ENCODE measurements at places on chromosomes 13 and 19. TPM values are rescaled to one million over a fixed set of nuclear protein-coding genes. Genes with fewer than 3 reads are reported as not detected.
A peak's percentile ranks its signal among the peaks of the same experiment; 100 is the strongest.

GRCh38 chr19:35399948-35400772, 29.3 kb downstream of the GPR42 start:
- DNase-seq = no peak

DNA sequence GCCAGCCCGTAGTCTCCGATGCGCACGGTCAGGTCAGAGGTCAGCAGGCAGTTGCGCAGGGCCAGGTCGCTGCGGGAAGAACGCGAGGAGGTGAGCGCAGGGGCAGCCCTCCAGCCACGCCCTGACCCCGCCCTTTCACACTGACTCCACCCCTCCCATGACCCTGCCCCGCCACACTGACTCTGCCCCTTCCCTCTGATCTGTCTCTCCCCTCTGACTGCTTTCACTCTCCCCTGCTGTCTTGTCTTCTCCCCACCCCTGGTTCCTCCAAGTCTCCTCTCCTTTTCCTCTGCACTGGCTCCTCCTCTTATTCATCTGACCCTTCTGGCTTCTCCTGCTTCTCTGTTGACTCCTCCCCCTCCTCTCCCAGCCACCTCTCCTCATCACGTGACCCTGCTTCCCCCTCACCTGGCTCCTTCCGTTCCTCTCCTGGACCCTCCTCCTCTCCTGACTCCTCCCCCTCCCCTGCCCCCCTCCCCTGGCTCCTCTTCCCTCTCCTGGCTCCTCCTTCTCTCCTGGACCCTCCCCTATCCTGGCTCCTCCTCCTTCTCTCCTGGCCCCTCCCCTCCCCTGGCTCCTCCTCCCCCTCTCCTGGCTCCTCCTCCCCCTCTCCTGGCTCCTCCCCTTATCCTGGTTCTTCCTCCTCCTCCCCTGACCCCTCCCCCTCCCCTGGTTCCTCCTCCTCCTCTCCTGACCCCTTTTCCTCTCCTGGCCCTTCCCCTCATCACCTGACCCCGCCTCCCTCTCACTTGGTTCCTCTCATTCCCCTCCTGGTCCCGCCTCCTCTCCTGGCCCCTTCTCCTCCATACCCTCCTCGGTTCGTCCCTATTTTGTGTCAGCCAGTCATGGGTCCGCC, 9.9 kb downstream of the LMTK3 start:
- DNase-seq = peak; percentile 100

DNA sequence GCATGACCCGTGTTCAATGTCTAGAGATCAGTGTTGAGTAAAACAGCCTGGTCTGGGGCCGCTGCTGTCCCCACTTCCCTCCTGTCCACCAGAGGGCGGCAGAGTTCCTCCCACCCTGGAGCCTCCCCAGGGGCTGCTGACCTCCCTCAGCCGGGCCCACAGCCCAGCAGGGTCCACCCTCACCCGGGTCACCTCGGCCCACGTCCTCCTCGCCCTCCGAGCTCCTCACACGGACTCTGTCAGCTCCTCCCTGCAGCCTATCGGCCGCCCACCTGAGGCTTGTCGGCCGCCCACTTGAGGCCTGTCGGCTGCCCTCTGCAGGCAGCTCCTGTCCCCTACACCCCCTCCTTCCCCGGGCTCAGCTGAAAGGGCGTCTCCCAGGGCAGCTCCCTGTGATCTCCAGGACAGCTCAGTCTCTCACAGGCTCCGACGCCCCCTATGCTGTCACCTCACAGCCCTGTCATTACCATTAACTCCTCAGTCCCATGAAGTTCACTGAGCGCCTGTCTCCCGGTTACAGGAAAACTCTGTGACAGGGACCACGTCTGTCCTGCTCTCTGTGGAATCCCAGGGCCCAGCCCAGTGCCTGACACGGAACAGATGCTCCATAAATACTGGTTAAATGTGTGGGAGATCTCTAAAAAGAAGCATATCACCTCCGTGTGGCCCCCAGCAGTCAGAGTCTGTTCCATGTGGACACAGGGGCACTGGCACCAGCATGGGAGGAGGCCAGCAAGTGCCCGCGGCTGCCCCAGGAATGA, 1.5 kb upstream of the CEACAM5 start:
- peak; percentile 95 for DNase-seq

DNA sequence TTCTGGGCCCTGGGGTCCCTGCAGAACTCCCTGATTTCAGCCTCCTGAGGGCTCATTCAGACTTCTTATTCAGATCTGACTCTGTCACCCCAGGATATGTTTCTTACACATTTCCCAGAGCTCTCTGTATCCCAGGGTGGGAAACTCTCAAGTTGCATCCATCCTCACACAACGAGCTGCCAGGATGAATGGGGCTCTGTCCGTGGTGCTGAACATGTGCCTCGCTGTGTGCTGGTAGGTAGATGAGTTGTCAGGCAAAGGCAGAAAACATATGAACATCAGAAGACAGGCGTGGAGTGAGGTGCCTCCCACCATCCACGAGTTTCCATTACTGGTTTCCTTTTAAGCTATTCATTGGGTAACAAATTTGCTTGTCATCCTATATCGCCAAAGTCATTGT, 11.4 kb upstream of the IGFL1 start:
- DNase-seq = peak; percentile 94

- DNase-seq = peak; percentile 62
Observed at GRCh38 chr19:17076543-17076991, 990 bp downstream of the MYO9B start.

TLE2 gene
- 74.6 TPM for total RNA-seq

DNA sequence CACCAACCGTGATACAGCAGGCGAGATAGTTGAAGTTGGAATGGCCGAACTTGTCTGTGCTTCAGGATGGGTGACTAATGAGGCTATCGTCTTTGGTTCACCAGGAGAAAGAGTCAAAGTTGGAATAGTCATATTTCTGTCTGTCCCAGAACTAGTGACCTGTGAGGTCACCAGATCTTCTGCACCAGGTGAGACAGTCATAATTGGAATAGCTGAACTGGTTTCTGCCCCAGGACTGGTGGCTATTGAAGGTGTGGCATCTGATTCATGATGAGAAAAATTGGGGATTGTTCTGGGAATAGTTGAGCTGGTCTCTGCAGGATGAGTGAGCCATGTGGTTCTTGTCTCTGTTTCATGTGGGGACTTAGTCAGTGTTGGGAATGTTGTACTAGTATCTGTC, 71.6 kb downstream of the MUC16 start:
- no peak for DNase-seq

KLK2 gene
- 0.35 TPM for total RNA-seq

IZUMO2 gene
- total RNA-seq = 0.79 TPM

C2CD4C gene
- 21.0 TPM for total RNA-seq

- no peak for DNase-seq
Observed at GRCh38 chr13:73913751-73914518, 220.3 kb downstream of the KLF12 start.

DNA sequence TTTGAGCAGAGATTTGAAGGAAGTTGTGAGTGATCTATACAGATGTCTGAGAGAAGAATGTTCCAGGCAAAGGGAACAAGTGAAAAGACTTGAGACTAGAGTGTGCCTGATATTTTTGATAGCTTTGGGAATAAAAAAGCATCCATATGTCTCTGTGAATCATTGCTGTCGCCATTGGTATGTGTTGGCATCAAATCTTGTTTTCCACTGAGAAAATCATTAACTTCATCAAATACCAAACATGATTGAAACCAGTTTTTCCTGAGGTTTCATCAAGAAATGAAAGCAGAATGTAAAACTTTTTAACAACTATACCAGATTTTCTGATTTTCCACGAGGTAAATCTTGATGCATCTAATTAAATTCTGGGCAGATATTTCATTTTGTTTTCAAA, 862.6 kb downstream of the DIAPH3 start:
- no peak for DNase-seq

DNA sequence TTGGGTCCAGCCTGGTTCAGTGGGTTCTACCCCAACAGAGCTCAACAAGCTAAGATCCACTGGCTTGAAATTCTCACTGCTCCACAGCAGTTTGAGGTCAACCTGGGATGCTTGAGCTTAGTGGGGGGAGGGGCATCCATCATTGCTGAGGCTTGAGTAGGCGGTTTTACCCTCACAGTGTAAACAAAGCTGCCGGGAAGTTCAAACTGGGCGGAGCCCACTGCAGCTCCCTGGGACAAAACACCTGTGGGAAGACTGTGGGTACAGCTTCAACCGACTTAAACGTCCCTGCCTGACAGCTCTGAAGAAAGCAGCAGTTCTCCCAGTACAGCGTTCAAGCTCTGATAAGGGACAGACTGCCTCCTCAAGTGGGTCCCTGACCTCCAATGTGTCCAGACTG, 1161.9 kb downstream of the UQCRFS1 start:
- no peak for DNase-seq

IGFL3 gene
- total RNA-seq = 2.1 TPM

CATSPERD gene
- not detected for total RNA-seq

- no peak for DNase-seq
Observed at GRCh38 chr19:35207391-35207871, 21.1 kb downstream of the FAM187B start.

GRCh38 chr13:23871616-23872220, 17.5 kb downstream of the MIPEP start:
- DNase-seq = no peak

DNA sequence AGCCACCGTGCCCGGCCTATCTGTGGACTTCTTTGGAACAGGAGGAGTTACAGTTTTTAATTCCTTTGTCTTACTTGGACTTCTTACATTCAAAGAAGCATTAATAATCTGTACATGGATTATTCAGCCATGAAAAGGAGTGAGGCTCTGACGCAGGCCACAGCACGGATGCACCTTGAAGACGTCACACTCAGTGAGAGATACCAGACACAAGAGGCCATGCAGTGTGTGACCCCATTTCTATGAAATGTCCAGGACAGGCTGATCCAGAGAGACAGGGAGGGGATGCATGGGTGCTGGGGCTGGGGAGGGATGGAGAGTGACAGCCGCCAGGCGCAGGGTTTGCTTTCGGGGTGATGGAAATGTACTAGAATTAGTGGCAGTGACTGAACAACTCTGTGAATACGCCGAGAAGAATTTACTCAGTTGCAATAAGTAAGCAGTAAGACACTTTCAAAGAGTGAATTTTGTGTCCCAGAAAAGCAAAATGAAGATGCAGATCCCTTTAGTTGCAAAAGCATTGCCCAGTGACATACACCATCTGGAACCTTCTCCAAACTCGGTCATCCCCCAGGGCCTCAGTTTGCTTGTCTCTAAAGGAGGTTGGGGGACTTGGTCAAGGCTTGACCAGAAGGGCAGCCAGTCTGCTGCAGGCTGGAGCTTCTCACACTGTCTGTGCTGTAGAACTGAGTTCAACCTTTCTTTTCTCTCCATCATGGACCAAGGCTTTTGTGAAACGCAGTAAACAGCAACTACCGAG, 25.3 kb downstream of the PIP5K1C start:
- no peak for DNase-seq

KLK12 gene
- not detected for total RNA-seq

- DNase-seq = peak; percentile 80
Observed at GRCh38 chr19:3471954-3472655, 8.2 kb downstream of the SMIM24 start.

- no peak for DNase-seq
Observed at GRCh38 chr13:38528986-38529385, 157.9 kb upstream of the FREM2 start.

- no peak for DNase-seq
Observed at GRCh38 chr19:41925208-41926003, 2.8 kb downstream of the ERFL start.

GRCh38 chr13:91655731-91656130, 257.3 kb downstream of the GPC5 start:
- no peak for DNase-seq

SRRM5 gene
- total RNA-seq = 0.61 TPM

- DNase-seq = no peak
Observed at GRCh38 chr13:33740134-33740538, 77.8 kb upstream of the RFC3 start.

HPN gene
- 21.0 TPM for total RNA-seq
